Liver (tissue), 10 donors: ENCODE measurements at places on chromosomes 16 and 17. TPM values are rescaled to one million over a fixed set of nuclear protein-coding genes. Genes with fewer than 3 reads are reported as not detected.
A peak's percentile ranks its signal among the peaks of the same experiment; 100 is the strongest.

DNA sequence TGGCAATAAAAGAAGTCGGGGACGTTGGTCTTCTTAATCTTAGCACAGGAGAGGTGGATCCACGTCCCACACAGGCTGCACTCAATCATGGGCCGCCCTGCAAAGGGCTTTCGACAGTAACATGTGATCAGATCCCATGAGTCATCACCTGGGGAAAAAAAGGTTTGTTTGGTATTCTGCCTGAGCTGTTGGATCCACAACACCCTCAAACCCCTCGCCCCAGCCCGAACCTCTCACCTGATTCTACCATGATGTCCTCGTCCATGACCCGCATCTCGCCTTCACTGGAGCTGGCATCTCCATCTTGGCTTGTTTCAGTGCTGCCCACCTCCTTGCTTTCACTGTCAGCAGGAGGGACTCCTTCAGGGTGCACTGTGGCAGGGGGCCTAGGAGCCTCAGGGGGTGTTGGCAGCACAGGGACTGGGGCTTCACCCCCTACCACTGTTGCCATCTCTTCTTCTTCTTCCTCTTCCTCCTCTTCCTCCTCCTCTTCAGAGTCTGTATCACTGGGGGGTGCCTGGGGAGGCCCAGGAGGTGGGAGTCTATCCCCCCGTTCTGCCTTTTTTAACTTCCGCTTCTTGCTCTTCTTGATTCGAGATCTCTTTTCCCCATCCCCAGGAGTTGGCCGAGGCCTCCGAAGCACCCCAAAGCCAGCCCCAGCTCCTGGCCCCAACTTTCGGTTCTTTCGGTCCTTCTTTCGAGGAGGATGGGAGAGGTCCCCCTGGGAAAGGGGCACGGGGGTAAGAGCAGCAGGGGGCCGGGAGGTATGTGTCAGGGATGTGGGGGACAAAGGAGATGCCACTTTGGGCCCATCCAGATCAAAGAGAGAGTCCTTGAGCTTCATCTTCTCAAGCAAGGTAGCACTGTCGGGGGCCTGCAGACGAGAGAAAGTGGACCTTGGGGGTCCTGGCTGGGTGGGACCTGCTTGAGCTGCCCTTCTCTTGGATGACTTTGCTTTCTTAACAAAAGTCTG lies 1.7 kb upstream of the DVL2 start:
- no peak for DNase-seq

- DNase-seq: no peak
Observed at GRCh38 chr16:5580296-5580695, 482.7 kb upstream of the EEF2KMT start.

- DNase-seq: no peak
Observed at GRCh38 chr16:69193855-69194254, 6.9 kb downstream of the SNTB2 start.

SLC5A10 gene
- 0.23 TPM for total RNA-seq

- no peak for DNase-seq
Observed at GRCh38 chr16:85504242-85504641, 108.9 kb upstream of the GSE1 start.

- DNase-seq: no peak
Observed at GRCh38 chr17:17999364-18000029, 26.8 kb downstream of the DRC3 start.

- DNase-seq: no peak
Observed at GRCh38 chr16:68287276-68288251, 23.2 kb downstream of the SLC7A6OS start.

GRCh38 chr16:53100131-53100748 lies 45.4 kb downstream of the CHD9 start:
- DNase-seq: no peak

DNA sequence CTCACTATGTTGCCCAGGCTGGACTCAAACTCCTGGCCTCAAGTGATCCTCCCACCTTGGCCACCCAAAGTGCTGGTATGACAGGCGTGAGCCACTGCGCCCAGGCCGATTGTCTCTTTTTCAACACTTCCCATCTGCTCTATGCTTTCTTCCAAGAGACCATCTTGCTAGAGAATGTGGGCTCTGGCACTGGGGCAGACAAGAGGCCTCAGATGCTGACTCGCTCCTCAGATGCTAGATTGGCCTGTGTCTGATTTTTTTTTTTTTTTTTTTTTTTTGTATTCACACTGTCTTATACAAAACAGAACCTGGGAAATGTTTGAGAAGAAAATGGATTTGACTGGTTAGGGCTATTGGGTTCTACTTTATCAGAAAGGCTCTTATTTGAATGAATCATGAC lies 58.2 kb downstream of the CYB5D2 start:
- no peak for DNase-seq

- peak; percentile 35 for DNase-seq
Observed at GRCh38 chr17:44655983-44656710, at the start of gene MEIOC. Gene MEIOC (plus strand): TSS chr17:44656468. CDS start chr17:44656614, 146 bp downstream.

DNA sequence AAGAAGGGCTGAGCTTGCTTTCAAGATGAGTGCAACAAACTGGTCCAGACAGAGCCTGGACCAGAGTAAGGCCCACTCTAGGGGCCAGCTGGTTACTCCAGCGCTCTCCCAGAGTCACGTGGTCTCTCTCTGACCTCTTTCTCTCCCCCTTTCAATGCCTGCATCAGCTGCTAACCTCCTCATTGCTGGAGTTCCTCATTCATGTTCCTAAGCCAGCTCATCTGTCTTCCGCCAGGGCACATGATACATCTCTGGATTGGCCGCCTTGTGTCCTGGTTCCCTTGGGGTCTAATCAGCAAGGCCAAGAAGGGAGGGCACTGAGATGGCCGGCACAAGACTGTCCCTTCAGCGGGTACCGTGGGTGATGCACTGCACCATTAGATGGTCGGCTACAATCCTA lies 26.9 kb upstream of the ZFP90 start:
- DNase-seq: no peak

TBC1D3B gene
- 0.56 TPM for total RNA-seq

GRCh38 chr17:80008848-80009247 lies 26.8 kb downstream of the TBC1D16 start:
- no peak for DNase-seq

MXRA7 gene
- total RNA-seq: 12.9 TPM

- DNase-seq: no peak
Observed at GRCh38 chr17:877630-878029, 95.5 kb downstream of the MRM3 start.

- DNase-seq: no peak
Observed at GRCh38 chr17:38861399-38861843, 7.9 kb upstream of the RPL23 start.

GRCh38 chr17:64423881-64424280 lies 25.0 kb upstream of the MILR1 start:
- DNase-seq: no peak

DNA sequence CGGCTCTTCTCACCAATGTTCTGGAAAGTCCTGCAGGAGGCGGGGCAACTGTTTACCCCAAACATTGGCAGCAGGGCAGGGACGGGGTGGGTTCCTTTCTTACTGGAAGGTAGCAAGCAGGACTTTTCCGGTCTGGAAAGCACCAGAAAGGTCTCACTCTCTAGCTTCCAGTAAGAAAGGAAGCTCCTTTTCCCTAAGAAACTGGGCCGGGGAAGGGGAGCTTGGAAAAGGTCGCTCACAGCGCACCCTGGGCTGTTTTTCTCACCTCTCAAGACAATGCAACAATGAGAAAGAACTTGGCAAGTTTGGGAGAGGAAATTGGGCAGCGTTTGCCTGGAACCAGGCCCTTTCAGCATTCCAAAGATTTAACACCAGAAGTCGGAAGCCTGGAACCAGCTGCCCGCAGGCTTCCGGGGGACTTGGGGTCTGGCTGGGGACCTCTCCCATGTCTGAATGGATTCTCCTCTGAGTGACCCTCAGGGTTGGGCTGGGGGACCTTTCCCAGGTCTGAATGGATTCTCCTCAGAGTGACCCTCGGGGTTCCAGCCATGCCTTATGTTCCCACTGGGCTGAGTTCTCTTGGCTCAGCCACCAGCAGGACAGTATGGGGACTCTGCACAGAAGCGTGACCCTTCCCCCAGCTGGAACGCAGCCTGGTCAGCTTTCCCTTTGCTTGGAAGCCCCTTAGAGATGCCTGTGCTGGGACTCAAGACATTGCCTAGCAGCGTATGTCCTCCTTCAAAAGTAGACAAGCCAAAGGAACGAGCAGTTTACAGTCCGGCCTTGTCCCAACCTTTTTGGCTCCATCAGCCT lies 166.5 kb upstream of the PLCG2 start:
- no peak for DNase-seq

GRCh38 chr17:60901242-60901641 lies 223.6 kb downstream of the BCAS3 start:
- DNase-seq: no peak

- DNase-seq: no peak
Observed at GRCh38 chr17:2017274-2017941, 7.7 kb downstream of the RTN4RL1 start.

- DNase-seq: no peak
Observed at GRCh38 chr16:86531641-86532525, 21.6 kb downstream of the FOXF1 start.

GRCh38 chr17:44947461-44948314 lies at the start of gene KIF18B:
Gene KIF18B (minus strand): TSS chr17:44947773. CDS start chr17:44936344, 11,429 bp downstream.
- peak; percentile 94 for DNase-seq

DNA sequence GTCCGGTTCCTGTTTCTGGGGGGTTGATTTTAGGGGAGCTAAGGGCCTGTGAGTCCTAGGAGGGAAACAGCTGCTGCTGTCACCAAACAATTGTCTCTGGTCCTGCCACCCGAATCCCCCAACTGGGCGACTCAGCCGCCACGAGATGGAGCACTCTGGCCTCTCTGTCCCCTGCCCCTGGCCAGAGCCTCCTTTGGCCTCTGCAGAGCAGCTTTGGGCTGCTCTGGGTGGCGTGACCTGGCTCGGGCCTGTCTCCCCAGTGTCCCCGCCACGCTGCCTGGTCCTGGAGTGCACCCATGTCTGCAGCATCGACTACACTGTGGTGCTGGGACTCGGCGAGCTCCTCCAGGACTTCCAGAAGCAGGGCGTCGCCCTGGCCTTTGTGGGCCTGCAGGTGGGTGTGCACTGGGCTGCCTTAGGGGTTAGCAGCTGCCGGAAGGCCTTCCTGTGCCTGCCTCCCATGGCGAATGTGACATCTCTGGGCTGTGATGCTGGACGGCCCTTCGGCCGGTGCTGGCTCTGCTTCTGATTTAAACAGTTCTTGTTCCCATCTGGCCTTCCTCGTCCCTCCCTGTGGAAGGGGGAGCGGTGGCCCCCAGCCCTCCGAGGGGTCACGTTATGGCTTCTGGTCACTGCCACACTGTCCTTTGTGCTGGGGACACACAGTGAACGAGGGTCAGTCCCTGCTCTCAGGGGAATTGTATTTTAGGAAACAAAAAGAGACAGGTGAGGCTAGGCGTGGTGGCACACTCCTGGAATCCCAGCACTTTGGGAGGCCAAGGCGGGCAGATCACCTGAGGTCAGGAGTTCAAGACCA lies 11.6 kb upstream of the RNF213 start:
- no peak for DNase-seq

KLHL36 gene
- total RNA-seq: 20.9 TPM

DNA sequence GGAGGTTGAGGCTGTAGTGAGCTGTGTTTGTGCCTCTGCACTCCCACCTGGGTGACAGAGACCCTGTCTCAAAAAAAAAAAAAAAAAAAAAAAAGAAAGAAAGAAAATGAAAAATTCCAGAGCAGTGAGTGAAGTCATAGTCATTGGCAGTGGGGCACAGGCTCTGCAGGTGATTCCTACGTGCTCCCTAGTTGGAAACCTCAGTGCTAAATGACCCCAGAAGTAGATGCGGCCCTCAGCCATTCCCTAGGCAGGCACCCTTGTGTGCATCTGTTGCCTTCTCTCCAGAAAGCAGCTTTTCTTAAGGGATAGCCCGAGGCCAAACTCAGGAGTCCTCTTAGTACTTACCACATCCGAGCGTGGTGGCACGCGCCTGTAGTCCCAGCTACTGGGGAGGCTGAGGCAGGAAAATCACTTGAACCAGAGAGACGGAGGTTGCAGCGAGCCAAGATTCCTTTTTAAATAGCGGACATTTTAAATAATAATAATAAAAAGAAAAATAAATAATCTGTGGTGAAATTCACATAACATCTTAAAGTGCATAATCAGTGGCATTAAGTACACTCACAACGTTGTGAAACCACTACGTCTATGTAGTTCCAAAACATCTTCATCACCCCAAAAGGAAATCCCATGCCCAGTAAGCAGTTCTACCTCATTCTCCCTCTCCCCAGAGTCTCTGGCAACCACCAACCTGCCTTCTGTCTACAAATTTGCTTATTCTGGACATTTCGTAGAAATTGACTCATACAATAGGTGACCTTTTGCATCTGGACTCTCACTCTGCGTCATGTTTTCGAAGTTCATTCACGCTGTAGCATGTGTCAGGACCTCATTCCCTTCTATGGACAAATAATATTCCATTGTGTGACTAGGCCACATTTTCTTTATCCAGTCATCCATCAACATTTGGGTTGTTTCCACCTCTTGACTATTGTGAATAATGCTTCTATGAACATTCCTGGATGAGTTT lies 12.5 kb upstream of the SPHK1 start:
- DNase-seq: no peak

DNA sequence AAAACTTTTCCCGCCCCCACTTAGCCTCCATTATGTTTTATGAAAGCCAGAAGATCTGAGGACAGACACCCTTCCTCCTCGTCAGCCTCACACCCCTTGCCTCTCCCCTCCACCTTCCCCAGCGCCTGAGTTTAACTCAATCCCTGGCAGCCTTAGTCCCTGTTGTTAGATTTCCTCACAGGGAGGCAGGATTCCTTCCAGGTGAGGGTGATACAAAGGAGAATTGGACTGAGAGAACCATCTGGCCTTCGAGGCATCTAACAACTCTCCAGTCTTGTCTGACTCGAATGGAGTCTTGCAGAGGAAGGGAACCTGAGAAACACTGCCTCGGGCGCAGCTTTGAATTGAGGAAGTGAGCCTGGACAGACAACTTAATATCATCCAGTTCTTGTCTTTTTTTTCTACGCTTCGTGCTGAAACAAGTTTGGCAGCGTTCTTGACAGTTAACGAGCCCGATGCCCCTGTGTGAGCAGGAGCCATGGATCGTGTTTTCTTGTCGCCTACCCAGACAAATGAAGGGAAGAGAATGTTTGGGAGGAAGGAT lies 1.3 kb upstream of the ZNF768 start:
- DNase-seq: no peak

GAA gene
- 21.3 TPM for total RNA-seq

CTF1 gene
- total RNA-seq: 0.75 TPM

USP6 gene
- 0.05 TPM for total RNA-seq

NECAB2 gene
- 2.7 TPM for total RNA-seq

CCL3 gene
- 5.6 TPM for total RNA-seq

SEPTIN1 gene
- total RNA-seq: 0.42 TPM

- peak; percentile 92 for DNase-seq
Observed at GRCh38 chr16:74606521-74607309, at the start of gene GLG1. Gene GLG1 (minus strand): TSS chr16:74607114. CDS start chr16:74607094, 20 bp downstream.

DNA sequence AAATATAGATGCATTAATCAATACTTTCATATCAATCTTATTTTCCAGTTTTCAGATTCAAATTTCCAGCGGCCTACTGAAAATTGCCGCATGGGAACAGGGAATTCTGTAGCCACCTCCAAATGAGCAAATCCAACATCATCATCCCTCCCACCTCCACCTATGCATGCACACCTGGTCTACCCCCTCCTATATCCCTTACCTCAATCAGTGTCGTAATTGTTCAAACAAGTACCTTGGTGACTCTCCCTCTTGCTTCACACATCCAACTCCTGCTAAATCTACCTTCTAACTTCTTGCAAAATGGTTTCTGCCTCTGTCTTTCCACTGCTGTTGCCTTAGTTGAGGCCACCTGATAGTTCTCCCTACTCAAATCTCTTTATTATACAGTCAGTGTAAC lies 160.1 kb downstream of the SOX9 start:
- no peak for DNase-seq
